Activated naive CD8-positive, alpha-beta T cell treated with anti-CD3 and anti-CD28 coated beads, Interleukin-2, amount 50 U/mL, for 16 hours (primary cell): ENCODE measurements at places on chromosomes 13 and 19.

- no peak for DNase-seq
Observed at GRCh38 chr19:15367439-15367838, 12.1 kb downstream of the AKAP8 start.

DNA sequence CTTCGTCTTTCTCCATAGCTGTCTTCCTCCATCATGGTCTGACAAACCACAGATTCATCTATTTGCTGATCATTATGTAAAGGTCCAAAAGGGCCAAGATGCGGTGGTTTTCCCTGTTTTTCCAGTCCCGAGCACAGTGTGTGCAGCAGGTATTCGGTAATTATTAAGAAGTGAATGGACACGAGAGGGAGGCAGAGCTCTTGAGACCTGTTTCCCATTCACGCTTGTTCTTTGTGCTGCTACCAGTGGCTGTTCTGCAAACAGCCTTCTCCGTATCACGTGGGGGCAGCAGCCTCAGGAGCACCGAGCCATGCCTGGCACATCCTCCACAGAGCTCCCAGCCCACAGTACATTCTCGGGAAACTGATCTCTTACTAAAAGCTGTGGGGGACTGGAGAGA is 50.3 kb downstream of the CCDC70 start:
- DNase-seq = no peak

- no peak for DNase-seq
Observed at GRCh38 chr19:1904860-1905109, 414 bp upstream of the ADAT3 start.

DNA sequence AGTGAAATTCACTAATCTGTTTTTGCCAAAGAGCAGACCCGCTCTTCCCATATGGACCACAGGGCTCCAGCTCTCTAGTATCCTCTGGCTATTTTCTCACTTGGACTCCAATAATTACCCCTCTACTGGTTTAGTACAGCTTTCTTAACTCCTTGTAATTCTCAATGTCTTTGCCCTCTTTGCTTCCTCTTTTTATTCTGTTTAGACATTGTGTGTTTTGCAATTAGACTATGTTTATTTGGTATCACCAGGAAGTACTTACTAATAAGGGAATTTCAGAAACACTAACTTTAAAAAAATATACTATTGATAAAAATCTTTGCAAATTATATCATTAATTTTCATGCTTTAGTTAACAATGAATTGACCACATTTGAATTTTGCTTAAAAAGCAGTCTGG is 111.6 kb upstream of the OBI1 start:
- no peak for DNase-seq

GRCh38 chr13:69579351-69579750 is 528.3 kb upstream of the ATXN8OS start:
- no peak for DNase-seq

DNA sequence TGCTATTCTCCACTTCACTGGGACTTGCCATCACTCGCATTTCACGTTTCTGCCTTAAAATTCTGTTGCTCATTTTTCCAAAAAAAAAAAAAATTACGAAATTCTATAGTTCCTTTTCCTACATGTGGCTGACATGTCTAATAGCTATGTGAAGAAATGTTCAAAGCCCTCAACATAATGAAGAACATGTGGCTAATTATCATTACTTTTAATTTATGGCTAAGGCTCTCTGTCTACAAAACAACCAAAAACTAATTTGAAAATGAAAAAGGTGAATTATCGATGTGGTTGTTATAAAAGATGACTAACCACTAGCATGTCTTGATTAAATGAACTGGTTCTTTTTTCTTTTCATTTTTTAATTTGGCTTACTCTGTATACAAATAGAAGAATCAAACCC is 940.0 kb downstream of the EFNB2 start:
- no peak for DNase-seq

DNA sequence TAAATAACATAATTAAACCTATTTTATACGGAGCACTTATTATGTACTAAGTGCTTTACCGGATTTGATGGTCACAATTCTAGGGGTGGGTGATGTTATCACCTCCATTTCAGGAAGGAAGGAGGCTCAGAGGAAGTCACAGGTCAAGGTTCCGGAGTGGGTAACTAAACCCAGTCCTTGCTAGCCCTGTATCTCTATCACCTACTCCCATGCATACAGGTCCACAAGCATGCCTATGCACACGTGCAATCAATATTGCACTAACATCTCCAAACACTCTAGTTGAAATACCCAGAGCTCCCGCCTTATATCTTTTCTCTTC is 17.8 kb upstream of the FOSB start:
- no peak for DNase-seq
